ENCODE measurements at places on chromosomes 4 and X. TPM values are rescaled to one million over a fixed set of nuclear protein-coding genes. Genes with fewer than 3 reads are reported as not detected.

DNA sequence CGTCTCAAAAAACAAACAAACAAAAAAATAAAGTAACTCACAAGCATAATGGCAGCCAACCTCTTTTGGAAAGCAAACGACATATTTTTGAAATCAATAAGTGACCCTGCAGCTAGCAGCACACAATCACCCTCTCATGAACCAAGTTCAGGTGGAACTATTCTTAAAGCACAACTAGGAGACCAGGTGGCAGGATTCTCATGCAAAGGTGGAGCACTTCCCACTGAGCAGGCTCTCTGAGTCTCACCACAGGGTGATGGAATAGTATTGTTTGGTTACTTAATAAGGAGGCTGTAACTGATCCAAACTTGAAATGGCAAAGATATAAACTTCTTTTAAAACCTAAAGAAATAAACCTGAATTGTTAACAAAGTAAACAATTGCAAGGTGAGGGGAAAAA, 1293.1 kb downstream of the PCDH19 start:
- H3K27me3 ChIP-seq = no peaks in the 10 kb centered on the region
- H3K4me3 ChIP-seq = no peak overlapping the region
- H3K27ac ChIP-seq = no peak overlapping the region
- no peaks in the 10 kb centered on the region for H3K4me1 ChIP-seq

GRCh38 chr4:109729117-109729717, 653 bp downstream of the PLA2G12A start:
- H3K4me3 ChIP-seq = peak overlapping the region; percentile 63
- H3K36me3 ChIP-seq = peaks cover 34% of the 10 kb centered on the region
- H3K4me1 ChIP-seq = peaks cover 22% of the 10 kb centered on the region
- DNase-seq = no peak
- H3K27me3 ChIP-seq = no peaks in the 10 kb centered on the region

The FRMPD4 gene
- not detected for total RNA-seq

DNA sequence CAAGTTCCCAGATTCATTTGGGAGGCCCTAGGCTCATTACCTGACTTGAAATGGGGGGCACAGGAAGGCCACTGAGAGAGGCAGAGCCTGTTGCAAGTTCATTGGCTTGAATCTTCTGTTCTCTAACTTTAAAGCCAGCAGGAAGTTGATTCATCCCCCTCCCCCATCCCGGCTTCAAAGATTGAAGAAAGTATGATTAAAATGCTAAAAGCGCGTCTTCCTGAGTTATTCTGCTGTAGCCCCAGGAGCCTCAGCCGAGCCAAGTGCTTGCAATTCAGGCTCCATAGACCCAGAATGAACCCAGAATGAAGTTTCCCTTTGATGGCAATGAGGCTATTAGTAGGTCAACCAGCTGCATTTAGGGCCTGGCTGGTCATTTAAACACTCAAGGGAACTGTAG, 14.7 kb downstream of the CHST7 start:
- peak overlapping the region; percentile 28 for H3K4me3 ChIP-seq
- no peaks in the 10 kb centered on the region for H3K36me3 ChIP-seq
- H3K27ac ChIP-seq = peak overlapping the region; percentile 47

GRCh38 chr4:108700081-108700757, 49.8 kb downstream of the OSTC start:
- H3K4me3 ChIP-seq = no peak overlapping the region
- H3K27ac ChIP-seq = no peak overlapping the region
- DNase-seq = no peak

DNA sequence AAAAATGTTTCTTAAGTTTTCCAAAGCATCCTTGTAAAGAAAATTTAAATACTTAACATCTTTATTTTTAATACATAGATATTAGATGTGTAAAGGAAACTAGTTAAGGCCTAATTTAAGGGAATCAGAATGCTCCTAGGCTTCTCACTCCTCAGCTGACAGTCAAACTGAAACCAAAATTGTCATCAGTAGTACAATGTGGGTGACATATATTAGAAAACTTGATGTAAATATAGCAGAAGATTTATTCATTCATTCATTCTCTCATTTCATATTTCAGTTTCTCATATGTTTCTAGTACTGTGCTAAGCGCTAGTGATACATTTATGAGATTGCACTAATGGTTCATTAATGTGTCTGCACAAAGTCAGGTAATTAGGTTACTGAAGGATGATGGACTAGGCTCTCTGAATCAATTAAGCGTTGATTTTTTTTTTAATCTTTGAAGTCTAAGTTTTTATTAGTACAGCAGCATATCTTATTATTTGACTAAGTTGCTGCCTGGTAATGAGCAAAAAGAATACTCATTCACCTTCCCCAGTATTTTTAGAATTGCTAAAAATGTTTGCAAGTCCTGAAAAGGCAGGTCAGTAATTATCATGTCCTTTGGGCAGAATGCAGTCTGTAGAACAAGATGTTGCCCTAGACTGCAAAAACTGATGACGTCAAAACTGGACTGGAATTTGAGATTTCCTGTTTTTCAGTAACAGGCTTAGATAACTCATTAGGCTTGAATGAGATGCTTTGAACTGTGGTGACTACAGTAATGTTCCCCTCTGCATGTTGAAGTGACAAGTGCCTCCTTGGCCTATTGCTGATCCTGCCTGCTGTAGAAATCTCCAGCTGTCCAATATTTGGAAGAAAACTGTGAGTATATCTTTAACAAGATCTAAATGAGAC, 128.7 kb downstream of the ARHGAP24 start:
- H3K27me3 ChIP-seq = no peaks in the 10 kb centered on the region
- no peaks in the 10 kb centered on the region for H3K36me3 ChIP-seq
- H3K4me1 ChIP-seq = no peaks in the 10 kb centered on the region

The BTC gene
- 8.1 TPM for total RNA-seq

The MAGEB10 gene
- not detected for total RNA-seq

DNA sequence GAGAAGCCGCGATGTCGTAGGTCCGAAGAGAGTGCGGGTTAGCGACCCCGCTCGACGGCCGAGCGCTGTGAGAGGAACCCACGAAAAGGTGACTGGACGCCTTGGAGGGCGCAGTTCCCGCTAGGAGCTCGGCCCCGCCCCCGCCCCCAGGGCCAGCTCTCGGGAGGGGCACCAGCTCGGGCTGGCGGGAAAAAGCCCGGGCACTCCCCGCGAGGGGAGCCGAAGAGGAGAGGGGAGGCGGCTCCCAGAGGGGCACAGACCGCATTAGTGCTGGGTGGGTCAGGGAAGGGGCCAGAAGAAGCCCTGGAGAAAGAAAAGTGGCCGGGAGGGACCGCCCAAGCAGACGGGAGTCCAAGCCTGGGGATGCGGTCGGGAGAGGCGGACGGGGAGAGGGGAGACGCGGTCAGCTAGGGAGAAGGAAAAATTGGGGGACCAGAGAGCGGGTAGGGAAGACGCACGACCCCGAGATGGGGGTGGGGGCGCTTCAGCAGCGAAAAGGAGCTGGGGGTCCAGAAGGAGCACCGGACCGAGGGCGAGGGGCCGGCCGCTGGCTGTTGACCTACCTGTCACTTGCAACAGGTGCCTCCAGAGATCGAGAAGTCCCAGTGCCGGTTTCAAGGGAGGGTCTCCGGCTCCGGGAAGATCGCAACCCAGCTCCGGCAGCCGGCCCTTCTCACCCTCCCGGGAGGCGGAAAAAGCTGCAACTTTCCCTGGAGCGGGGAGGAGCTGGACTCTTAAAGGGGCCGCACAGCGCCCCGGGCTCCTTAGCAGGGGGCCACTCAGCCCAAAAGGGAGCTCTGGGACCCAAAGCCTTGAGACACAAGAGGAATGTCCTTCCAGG, at the start of gene SYTL4:
Gene SYTL4 (minus strand): TSS at position 681 of the 841 bp plus-strand sequence. CDS start 30,084 bp downstream, outside the sequence.
- H3K27me3 ChIP-seq = no peaks in the 10 kb centered on the region
- H3K27ac ChIP-seq = no peak within 1 kb of the TSS
- DNase-seq = peak; percentile 51
- peaks cover 10% of the 10 kb centered on the region for H3K36me3 ChIP-seq

DNA sequence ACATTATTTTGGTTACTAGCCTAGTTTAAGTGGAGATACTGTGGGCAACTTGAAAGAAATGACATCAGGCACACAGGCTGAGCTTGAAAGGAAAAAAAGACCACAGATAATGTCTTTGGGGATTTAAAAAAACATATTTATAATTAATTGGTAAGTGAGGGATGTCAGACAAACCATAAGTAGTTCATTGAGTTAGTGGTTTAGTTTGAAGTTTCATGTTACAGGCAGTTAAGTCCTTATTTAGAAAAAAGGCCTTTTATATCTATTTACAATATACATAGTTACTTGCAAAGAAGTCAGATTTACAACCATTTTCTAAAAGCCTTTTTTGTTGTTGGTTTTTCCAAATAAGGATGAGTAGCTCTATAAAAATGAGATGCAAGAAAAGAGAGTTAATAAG, 89.2 kb downstream of the CDS1 start:
- peaks cover 3% of the 10 kb centered on the region for H3K36me3 ChIP-seq
- peaks cover 8% of the 10 kb centered on the region for H3K4me1 ChIP-seq
- DNase-seq = no peak
- no peak overlapping the region for H3K27ac ChIP-seq
- no peaks in the 10 kb centered on the region for H3K27me3 ChIP-seq
- H3K4me3 ChIP-seq = no peak overlapping the region

GRCh38 chrX:68438575-68438974, 5.3 kb upstream of the OPHN1 start:
- H3K4me1 ChIP-seq = peaks cover 20% of the 10 kb centered on the region
- no peak overlapping the region for H3K4me3 ChIP-seq
- H3K27me3 ChIP-seq = no peaks in the 10 kb centered on the region

The YIPF7 gene
- total RNA-seq = 0.73 TPM

DNA sequence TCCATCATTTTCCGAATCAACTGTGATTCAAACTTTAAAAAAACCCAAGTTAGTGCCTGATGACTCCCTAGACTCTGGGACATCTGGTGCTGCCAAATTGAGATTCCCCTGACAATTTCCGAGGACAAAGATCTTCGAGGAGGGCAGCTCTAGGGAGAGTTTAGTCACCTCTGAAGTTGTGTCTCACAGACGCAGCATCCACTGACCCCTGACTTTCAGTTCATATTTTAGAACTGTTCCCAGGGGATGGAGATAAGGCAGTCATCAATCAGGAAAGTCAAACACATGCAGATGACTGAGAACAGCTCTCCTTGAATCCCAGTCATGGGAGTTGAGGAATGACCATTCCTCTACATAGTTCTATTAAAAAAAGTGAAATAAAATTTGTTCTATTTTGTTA, 643.9 kb downstream of the TRIML1 start:
- no peaks in the 10 kb centered on the region for H3K36me3 ChIP-seq
- H3K27ac ChIP-seq = no peak overlapping the region
- no peak overlapping the region for H3K4me3 ChIP-seq
- DNase-seq = no peak
- no peaks in the 10 kb centered on the region for H3K4me1 ChIP-seq

- no peaks in the 10 kb centered on the region for H3K4me1 ChIP-seq
- no peak overlapping the region for H3K4me3 ChIP-seq
- no peak for DNase-seq
- H3K27me3 ChIP-seq = no peaks in the 10 kb centered on the region
- H3K36me3 ChIP-seq = no peaks in the 10 kb centered on the region
- no peak overlapping the region for H3K27ac ChIP-seq
Observed at GRCh38 chrX:98962996-98963395, 1447.1 kb downstream of the PCDH19 start.

DNA sequence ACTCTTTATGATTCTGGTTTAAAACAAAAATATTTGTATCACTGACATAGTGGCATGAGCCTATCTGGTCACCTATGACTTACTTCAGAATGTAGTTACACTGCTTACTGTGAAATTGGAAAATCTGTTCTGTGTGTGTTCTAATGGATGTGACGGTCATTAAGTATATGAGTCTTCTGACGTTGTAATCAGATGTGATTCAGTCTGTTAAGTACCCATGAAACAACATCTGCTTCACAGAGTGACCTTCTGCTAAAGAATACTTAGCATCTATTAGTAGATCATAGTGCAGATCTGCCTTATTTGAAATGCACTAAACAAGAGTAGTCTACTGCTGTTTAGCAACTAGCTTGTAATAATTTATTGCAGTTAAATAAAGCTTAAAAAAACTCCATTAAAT, 317.1 kb downstream of the DCTD start:
- H3K27ac ChIP-seq = no peak overlapping the region
- no peak overlapping the region for H3K4me3 ChIP-seq
- H3K36me3 ChIP-seq = no peaks in the 10 kb centered on the region
- DNase-seq = no peak
- H3K27me3 ChIP-seq = no peaks in the 10 kb centered on the region

The GPC4 gene
- 26.2 TPM for total RNA-seq

The NXT2 gene
- total RNA-seq = 13.1 TPM

GRCh38 chr4:1211891-1212545, 36.9 kb downstream of the CTBP1 start:
- H3K27ac ChIP-seq = no peak overlapping the region
- no peak for DNase-seq
- H3K4me3 ChIP-seq = no peak overlapping the region
- H3K27me3 ChIP-seq = no peaks in the 10 kb centered on the region
- no peaks in the 10 kb centered on the region for H3K4me1 ChIP-seq
- peaks cover 18% of the 10 kb centered on the region for H3K36me3 ChIP-seq

DNA sequence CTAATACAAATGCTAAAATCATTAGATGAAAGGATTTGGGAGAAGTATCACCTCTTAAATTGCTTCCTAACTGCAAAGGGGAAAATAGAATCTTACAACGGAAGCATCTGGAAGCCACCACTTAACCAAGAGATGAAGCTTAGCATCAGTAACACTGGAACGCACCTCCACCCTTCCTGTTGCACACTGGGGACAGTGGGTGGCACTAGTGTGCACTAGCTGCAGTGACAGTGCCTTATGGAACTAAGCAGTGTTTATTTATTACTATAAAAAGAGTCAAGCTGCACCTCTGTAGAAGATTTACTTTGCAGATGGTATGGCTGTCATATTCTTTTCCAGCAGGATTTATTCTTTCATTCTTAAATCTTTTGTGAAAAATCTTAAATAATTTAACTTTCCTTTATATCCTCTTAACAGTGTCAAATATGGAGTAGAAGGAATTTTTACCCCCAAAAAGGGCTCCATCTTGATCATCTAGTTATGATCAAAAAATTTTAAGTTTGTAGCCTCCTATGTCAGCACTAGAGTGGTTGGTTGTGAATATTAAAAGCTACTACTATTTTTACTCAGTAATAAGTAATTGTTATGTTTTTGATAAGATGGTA, 76.7 kb downstream of the SCD5 start:
- no peaks in the 10 kb centered on the region for H3K27me3 ChIP-seq
- no peaks in the 10 kb centered on the region for H3K4me1 ChIP-seq
- no peak overlapping the region for H3K27ac ChIP-seq
- no peak overlapping the region for H3K4me3 ChIP-seq

Data from Calu3 (cell line).